ENCODE measurements at places on chromosomes 7 and 10.

DNA sequence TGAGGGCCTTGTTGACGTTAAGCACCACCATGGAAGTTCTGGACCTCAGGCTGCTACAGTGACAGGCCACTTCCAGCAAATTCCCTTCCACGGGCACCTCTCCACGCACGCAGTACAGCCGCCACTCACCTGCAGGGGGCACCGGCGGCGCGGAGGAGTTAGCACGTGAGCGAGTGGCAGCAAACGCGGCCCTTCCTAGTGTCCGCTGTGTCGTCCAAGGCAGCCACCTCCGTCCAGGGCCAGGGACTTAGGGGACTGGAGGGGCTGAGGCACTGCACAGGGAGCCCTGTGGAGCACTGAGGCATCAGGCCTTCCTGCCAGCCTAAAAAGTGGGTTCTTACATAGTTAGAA, 164.4 kb downstream of the SVIL start:
- DNase-seq, result no peak

- no peak for DNase-seq
Observed at GRCh38 chr7:120055300-120055699, 217.7 kb upstream of the KCND2 start.

GRCh38 chr10:1483246-1483645, 254.1 kb downstream of the ADARB2 start:
- no peak for DNase-seq

DNA sequence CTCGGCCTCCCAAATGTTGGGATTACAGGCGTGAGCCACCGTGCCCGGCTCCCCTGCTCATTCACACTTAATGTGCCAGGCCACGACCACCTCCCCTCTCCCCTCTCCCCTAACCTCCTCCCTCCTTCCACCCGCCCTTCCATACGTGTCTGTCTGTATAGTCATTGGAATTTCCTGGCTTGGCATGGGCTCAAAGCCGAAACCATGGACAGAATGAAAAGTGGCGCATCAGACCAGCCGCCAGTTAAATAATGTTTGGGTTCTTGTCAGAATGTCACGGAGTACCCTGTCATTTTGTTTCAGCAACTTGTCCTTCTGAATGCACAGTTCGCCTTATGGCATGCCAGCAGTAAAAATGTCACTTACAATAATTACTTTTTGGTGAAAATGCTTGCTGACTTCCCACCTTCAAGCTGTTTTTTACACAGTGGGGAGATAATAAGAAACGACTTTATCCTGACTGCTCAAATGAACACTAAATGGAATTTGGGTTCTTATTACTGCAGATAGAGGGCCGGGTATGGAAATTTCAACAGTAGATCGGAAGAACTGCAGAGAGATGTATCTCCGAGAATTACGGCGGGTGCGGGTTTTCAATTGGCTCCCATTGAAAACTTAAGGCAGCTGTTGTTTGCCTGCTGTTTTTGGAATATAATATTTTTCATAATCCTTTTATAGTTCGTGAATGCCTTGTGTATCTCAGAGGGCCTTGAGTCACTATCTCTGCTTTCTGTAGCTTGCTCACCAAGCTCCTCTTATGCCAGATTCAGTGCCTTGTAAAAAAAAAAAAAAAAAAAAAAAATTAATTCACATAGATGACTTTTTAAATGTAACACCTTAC, 65.5 kb upstream of the SH2B2 start:
- DNase-seq, result no peak

- no peak for DNase-seq
Observed at GRCh38 chr7:137235434-137235833, 108.1 kb downstream of the PTN start.

DNA sequence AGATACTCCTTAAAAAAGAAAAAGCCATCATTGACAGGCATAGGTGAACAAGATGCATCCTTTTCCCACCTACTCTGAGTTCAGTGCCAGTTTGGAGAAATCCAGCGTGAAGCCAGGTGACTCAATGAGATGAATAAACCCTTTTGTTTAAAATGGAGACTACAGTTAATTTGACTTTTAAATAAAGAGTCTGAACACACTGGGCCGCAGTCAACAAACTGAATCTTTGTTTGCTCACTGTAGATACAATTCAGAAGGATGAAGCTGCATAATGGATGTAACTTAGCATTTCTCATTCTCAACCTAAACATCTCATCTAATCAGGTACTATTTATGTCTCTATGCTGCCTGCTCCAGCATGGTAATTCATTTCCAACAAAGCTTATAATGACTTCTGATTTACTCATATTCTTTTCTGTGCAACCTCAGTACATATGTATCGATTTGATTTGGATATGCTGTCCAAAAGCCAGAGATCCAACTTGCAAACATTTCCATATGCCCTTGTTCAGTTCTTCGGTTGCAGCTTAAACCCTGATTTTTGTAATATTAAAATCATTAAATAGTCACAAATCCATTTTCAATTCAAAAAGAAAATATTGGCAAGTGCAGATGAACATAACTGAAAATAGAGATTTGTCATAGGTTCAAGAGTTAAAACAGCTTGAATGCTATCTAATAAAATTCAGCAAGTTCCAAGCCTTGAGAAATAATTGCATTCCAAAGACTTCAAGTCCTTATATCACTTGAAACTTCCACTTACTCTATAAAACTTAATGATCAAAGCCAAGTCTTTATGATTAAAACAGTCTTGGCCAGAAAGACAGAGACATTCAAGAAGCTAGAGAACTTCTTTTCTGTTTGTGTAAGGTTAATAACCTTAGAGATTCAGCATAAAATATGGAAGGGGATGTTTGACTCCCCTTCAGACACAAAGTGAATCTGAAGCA, 67.8 kb downstream of the CPVL start:
- no peak for DNase-seq

DNA sequence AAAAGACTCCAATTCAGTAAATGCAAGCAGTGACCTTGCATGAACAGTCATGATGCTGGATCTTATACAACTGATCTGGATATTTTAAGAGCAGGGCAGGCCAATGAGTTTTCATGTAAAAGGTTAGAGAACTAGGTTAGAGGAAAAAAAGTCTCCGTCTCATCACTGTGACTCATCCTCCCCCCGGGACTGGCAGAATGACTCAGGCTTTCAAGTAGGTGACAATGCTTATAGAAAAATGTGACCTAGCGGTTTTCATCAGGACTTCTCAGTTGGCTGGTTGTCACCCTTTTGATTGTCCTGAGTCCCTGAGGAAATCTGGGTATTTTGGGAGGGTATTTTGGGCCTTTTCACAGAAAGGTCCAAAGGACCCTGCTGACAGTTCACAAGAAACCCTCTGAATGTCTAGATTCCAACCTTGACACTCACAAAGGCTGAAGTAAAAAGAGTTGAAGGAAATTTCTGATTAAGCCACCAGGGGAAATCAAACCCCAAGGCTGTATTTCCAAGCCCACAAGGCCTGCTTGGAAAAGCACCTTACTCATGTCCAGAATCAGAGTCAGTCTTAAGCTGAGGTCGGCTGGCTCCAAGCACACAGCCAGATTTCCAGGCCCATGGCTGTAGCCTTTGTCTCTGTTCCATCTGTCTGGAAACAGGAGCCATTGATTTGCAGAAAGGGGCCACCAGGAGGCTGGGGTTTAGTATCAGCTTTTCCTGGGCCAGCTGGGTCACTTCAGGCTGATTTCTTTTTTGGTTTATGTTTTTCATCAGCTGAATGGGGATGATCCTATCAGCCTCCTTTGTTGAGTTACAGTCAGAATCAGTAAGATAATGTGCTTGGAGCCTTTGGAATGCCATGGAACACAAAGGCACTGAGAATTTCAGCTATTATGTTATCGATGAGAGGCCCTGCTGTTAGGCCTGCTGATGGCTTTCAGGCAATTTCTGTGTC, 226.4 kb upstream of the HABP2 start:
- DNase-seq, result no peak

DNA sequence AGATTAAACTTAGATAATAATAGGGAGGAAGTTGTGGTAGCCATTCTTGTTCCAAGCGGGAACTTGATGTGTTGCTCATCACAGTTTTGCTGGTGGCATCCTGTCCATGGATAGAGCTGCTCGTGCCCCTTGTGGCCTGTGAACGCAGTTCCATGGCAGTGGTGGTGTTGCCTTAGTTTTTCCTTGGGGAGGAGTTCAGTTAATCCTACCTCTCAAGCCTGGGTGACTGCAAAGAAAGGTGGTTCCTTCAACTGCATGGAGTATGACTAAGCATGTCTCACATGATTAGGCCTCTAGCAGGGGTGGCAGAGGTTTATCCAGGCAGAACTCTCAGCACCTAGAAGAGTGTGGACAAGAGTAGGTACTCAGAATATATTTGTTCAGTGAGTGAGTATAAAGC, 99.7 kb downstream of the MAPK8 start:
- DNase-seq, result no peak

DNA sequence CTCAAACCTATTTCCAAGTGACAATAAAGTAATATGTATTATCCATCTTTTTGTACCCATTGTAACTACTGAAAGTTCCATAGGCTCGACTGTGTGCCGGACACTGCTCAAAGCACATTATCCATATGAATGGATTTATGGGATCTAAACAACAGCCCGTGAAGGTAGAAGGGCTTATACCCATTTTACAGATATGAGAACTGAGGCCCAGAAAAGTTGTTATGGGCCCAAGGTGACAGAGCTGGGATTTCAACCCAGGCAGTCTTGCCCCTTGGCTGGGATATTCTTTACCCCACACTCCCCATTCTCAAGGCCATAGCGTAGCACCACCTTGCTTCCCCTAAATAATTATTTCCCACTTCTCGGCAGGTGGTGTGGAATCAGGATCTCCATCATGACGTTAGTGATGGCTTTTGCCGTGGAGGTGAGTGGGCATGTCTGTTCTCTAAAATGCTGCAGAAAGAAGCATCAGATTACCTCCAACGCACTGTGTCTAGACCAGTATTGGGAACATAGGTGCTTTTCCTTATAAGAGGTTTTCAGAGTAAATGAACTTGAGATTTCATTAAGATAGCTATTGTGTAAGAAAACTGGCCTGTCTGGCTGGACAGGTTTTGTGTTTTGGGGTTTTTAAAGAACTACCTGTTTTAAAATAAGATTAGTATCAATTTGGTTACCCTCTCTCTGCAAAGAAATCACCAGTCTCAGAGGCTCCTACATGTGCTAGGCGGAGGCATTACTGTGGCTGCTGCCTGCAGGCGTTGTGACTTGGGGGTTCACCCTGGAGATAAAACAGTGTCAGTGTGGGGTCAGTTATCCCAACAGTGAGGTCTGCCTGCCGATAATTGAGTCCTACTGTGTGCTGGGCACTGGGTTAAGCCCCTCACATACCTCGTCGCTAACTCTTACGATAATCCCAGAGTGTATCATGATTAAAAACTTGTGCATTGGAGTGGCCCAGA, 85.1 kb upstream of the SDK1 start:
- no peak for DNase-seq

GRCh38 chr10:17028798-17029197, 100.8 kb downstream of the CUBN start:
- no peak for DNase-seq

DNA sequence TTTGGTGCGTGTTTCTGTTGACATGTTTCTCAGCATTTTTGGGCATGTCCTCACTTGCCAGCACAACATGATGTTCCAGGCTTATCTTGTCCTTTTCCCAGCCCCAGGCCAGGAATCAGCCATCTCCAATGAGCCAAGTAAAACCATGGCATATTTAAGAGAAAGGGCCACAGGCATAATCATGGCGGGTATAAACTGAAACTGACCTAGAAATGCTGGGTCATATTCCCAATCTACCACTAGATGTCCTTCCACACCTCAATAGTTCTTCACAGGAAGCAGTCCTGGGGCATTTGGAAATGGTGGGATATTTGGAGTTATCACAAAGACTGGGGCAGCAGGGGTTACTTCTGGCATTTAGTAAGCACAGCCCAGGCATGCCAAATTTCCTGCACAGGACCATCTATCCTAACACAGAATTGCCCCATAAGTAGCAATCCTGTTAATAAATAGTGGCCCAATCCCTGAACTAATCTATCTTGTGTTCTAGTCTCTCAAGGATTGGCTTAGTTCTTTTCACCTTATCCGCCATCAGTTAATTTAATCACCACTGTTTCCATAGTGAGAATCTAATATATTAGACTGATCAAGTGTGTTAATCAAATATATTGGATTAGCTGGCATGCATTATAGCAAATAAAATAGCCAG, 101.6 kb downstream of the NPSR1 start:
- no peak for DNase-seq

GRCh38 chr10:60334991-60335390, 54.7 kb downstream of the ANK3 start:
- DNase-seq, result no peak

GRCh38 chr10:7351894-7352293, 58.9 kb downstream of the SFMBT2 start:
- DNase-seq, result no peak

GRCh38 chr7:143504937-143505297, 27.2 kb downstream of the TAS2R41 start:
- no peak for DNase-seq

- DNase-seq, result no peak
Observed at GRCh38 chr7:126016722-126017121, 1087.1 kb upstream of the POT1 start.

- no peak for DNase-seq
Observed at GRCh38 chr7:120941856-120942255, 8.7 kb upstream of the ING3 start.

- no peak for DNase-seq
Observed at GRCh38 chr7:25663877-25664276, 435.6 kb upstream of the NPVF start.

GRCh38 chr7:84251277-84251781, 56.7 kb upstream of the SEMA3A start:
- no peak for DNase-seq

DNA sequence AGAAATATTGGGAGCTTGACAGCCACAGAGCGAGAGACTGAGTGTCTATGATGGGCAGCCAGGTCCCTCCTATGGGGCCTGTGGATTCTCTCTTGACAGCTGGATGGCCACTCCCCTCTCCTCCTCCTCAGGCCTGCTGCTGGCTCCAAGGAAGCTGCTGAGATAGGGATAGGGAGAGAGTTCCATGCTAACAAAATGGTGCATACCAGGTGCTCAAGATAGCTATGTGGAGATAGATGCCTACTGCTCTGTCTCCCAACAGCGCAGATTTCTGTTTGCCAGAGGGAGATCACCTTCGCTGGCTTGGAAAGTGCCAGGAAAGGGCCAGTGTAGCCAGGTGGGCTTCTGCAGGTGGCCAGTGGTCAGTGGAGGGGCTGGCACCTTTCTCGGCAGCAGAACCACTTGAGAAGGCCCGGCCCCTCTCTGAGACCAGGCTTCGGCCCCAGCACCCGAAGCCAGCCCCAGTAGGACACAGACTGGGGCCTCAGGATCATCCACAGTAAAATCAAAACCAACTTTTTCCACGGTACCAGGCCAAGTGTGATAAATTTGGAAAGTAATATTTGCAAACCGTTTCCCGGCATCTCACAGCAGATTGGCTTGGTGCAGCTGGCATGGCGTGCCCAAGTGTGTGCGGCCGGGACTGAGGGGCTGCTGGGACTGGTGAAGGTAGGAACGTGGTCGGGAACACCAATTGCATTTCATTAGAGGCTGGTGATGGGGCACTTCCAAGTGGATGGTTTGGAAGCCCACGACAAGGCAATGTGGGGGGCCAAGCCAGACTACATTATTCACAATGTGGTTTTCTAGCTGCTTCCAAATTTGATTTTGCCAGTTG, 139.6 kb downstream of the PTPN20 start:
- no peak for DNase-seq

- DNase-seq, result no peak
Observed at GRCh38 chr10:29099415-29099814, 189.5 kb upstream of the LYZL1 start.

- no peak for DNase-seq
Observed at GRCh38 chr7:2968616-2969397, 74.9 kb downstream of the CARD11 start.

- no peak for DNase-seq
Observed at GRCh38 chr10:110803830-110804338, 67.8 kb upstream of the PDCD4 start.
